ENCODE measurements at places on chromosomes 7 and 10. TPM values are rescaled to one million over a fixed set of nuclear protein-coding genes. Genes with fewer than 3 reads are reported as not detected.

NODAL gene
- not detected for total RNA-seq

CYP2C9 gene
- total RNA-seq: not detected

CDNF gene
- total RNA-seq: 3.2 TPM

TMEM236 gene
- 0.65 TPM for total RNA-seq

ZNF775 gene
- 8.2 TPM for total RNA-seq

PVRIG gene
- total RNA-seq: 26.7 TPM

PNLIPRP2 gene
- total RNA-seq: not detected

PRKG1 gene
- total RNA-seq: not detected

PLXDC2 gene
- 0.07 TPM for total RNA-seq

LIPJ gene
- not detected for total RNA-seq

CYP26A1 gene
- total RNA-seq: not detected

PAPSS2 gene
- 0.53 TPM for total RNA-seq

GPR22 gene
- total RNA-seq: not detected

KAZALD1 gene
- 0.53 TPM for total RNA-seq

GIMAP1 gene
- total RNA-seq: 5.5 TPM
